Karpas-422 (cell line): ENCODE measurements at places on chromosomes 5 and 9. TPM values are rescaled to one million over a fixed set of nuclear protein-coding genes. Genes with fewer than 3 reads are reported as not detected.

DNA sequence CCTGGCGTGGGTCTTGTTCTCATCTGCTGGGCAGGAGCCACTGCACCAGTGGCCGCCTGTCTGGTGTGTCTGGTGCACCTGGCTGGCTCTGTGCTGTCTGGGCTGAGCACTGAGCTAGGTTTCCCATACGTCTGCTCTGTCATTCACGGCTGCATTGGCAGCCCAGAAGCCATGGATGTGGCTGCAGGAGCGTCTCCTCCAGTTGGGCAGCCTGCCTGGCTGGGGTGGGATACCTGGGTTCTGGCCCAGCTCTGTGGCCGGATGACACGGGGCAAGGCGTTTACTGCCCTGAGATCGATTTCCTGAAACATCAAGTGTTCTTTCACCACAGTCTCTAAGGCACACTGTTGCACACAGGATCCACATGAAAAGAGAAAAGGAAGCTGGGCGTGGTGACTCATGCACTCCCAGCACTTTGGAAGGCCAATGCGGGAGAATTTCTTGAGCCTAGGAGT is 25.5 kb upstream of the SLC25A51 start:
- H3K4me1 ChIP-seq: peaks cover 22% of the 10 kb centered on the region
- H3K27me3 ChIP-seq: no peaks in the 10 kb centered on the region
- DNase-seq: no peak
- H3K36me3 ChIP-seq: no peaks in the 10 kb centered on the region
- no peak overlapping the region for H3K27ac ChIP-seq

DNA sequence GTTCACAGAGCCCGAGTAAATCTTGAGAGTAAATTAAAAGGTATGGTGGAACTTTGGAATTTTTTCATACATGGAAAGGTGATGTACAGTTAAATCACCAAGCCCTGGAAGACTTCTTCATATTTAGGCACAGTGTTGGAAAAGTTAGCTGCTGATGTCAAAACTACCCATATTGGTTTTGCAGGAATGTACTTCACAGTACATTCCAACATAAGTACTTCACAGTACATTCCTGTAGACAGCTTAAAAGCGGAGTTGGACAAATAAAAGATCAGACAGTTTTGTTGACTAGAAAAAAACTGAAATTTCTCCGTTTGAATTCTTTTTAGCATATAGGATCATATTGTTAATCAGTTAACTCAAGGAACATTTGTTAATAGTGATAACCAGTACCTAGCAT is 1.8 kb downstream of the RANBP17 start:
- H3K36me3 ChIP-seq: no peaks in the 10 kb centered on the region
- H3K27me3 ChIP-seq: no peaks in the 10 kb centered on the region
- no peak overlapping the region for H3K4me3 ChIP-seq
- DNase-seq: no peak
- H3K27ac ChIP-seq: no peak overlapping the region
- no peaks in the 10 kb centered on the region for H3K4me1 ChIP-seq

DNA sequence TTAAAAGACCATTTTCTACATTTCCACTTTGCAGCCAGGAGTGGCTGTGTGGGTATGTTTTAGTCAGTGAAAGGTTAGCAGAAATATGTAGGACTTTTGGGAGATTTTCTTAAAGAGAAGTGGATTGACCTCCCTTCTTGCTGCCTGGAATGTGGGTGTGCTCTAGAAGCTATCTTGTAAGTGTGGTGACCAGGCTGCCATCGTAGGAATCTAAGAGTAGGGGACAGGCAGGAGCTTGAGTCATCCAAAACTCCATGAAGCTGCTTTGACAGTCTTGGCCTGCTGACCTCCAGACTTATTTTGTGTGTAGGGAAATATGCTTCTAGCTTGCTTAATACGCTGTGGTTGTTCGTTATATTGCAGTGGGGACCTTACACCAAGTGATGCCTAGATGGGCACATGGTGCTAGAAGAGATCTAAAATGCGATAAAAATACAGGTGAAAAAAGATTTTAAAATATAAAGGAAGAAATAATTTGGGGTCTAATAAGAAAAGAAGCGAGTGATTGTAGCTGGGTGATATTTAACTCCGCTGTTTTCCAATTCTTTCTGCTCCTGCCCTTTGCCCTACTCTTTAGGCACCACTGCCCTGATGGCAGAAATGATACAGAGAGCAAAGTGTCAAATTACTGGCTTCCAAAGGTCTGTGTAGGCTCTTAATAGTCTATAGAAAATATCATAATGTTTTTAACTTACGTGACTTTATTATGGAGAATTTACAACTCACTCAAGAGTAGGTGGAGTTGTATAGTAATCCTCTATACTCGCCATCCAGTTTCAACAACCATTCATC is 298.2 kb upstream of the ZNF608 start:
- no peaks in the 10 kb centered on the region for H3K4me1 ChIP-seq
- no peaks in the 10 kb centered on the region for H3K27me3 ChIP-seq
- no peaks in the 10 kb centered on the region for H3K36me3 ChIP-seq
- H3K27ac ChIP-seq: no peak overlapping the region
- no peak for DNase-seq
- H3K4me3 ChIP-seq: no peak overlapping the region

GRCh38 chr9:16074963-16075362 is 522.1 kb downstream of the CCDC171 start:
- H3K36me3 ChIP-seq: no peaks in the 10 kb centered on the region
- H3K27me3 ChIP-seq: no peaks in the 10 kb centered on the region
- H3K4me3 ChIP-seq: no peak overlapping the region
- no peaks in the 10 kb centered on the region for H3K4me1 ChIP-seq
- DNase-seq: no peak
- H3K27ac ChIP-seq: no peak overlapping the region

DNA sequence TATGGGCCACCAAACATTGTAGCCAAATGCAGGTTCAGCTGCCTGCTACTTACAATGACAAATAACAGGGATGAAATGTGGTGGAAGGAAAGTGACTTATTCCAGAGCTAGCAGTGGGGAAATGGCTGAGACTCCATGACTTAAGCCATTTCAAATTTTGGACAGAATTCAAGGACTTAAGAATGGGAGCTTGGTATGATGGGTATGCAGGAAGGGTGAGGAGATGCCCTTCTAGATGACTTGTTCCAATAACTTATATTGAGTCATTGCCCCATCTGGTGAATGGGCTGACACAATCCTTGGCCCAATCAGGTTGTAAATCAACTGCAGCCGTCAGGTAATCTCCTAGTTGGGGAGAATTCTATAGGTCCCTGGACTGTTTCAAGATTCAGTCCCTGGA is 230.7 kb upstream of the SGCD start:
- no peaks in the 10 kb centered on the region for H3K27me3 ChIP-seq
- no peaks in the 10 kb centered on the region for H3K36me3 ChIP-seq
- H3K4me1 ChIP-seq: no peaks in the 10 kb centered on the region
- no peak for DNase-seq
- no peak overlapping the region for H3K4me3 ChIP-seq

- H3K4me1 ChIP-seq: peaks cover 97% of the 10 kb centered on the region
- DNase-seq: no peak
- H3K36me3 ChIP-seq: no peaks in the 10 kb centered on the region
- peak overlapping the region; percentile 99 for H3K27ac ChIP-seq
- no peaks in the 10 kb centered on the region for H3K27me3 ChIP-seq
Observed at GRCh38 chr9:38018241-38018957, 50.6 kb downstream of the SHB start.

DNA sequence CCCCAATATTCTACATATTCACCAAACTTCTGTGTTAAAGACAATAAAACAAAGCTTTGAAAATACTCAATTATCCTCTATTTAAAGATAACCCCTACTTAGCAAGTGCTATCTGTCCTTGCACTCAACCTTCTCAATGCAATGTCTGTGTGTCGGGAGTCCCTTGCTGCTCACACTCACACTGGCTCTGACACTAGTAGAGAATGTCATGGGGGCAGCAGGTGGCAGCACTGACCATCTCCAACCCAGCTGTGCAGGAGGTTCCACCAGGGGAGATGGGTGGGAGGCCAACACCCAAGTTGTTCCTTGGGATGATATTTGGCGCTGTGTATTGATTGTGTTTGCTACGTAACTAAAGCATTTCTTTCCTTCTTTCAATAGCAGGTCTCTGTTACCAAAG is 59.4 kb upstream of the SIMC1 start:
- H3K27ac ChIP-seq: no peak overlapping the region
- no peaks in the 10 kb centered on the region for H3K27me3 ChIP-seq
- H3K4me1 ChIP-seq: no peaks in the 10 kb centered on the region
- H3K36me3 ChIP-seq: no peaks in the 10 kb centered on the region
- DNase-seq: no peak
- no peak overlapping the region for H3K4me3 ChIP-seq

GRCh38 chr5:180142824-180143610 is 66.0 kb downstream of the RASGEF1C start:
- H3K27ac ChIP-seq: no peak overlapping the region
- no peak overlapping the region for H3K4me3 ChIP-seq
- no peaks in the 10 kb centered on the region for H3K4me1 ChIP-seq
- peak; percentile 36 for DNase-seq

- no peaks in the 10 kb centered on the region for H3K36me3 ChIP-seq
- peak overlapping the region; percentile 48 for H3K27ac ChIP-seq
- no peak for DNase-seq
- peak overlapping the region; percentile 67 for H3K4me3 ChIP-seq
Observed at GRCh38 chr9:83920469-83920926, 734 bp downstream of the KIF27 start.

- no peak overlapping the region for H3K27ac ChIP-seq
- no peaks in the 10 kb centered on the region for H3K27me3 ChIP-seq
- H3K36me3 ChIP-seq: no peaks in the 10 kb centered on the region
- H3K4me1 ChIP-seq: peaks cover 32% of the 10 kb centered on the region
Observed at GRCh38 chr5:143234162-143234842, 169.2 kb downstream of the NR3C1 start.

DNA sequence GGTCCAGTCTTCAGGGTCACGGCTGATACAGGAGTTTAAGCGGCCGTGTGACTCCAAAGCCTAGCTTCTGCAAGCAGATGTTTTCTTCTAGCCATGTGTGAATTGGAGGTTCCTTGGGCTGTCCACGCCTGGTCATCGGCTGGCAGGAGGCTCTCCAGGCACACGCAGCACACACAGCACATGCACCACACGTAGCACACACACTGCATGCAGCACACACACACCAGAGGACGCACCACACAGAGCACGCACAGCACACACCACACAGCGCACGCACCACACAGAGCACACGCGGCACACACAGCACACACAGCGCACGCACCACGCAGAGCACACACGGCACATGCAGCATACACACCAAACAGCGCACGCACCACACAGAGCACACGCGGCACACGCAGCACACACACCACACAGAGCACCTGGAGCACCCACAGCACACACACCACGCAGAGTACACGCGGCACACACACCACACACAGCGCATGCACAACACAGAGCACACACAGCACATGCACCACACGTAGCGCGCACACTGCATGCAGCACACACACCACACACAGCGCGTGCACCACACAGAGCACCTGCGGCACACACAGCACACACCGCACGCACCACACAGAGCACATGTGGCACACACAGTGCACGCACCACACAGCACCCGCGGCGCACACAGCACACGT is 234.3 kb downstream of the FANCC start:
- no peaks in the 10 kb centered on the region for H3K4me1 ChIP-seq
- no peak overlapping the region for H3K27ac ChIP-seq
- H3K36me3 ChIP-seq: no peaks in the 10 kb centered on the region
- H3K27me3 ChIP-seq: no peaks in the 10 kb centered on the region
- no peak overlapping the region for H3K4me3 ChIP-seq

- H3K4me3 ChIP-seq: no peak overlapping the region
- peaks cover 24% of the 10 kb centered on the region for H3K4me1 ChIP-seq
- DNase-seq: peak; percentile 7
- H3K27ac ChIP-seq: no peak overlapping the region
Observed at GRCh38 chr9:71920456-71921189, 9.2 kb downstream of the C9orf85 start.

- DNase-seq: no peak
Observed at GRCh38 chr5:16588434-16589214, 28.2 kb downstream of the RETREG1 start.

DNA sequence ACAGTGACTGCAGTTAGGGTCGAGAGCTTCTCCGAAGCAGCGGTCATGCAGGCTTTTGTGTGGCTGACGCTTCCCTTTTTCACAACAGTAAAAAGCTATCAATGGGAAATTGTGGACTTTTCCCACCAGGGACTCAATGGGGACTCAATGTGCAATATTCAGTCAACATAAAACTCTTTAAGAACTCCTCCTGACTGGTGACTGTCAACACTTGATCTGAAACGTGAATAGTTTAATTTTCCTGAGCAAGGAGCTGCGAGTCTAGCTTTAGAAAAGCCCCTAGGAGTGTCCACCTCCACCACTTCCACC is 28.7 kb downstream of the EXOC3 start:
- H3K27ac ChIP-seq: peak overlapping the region; percentile 81
- H3K4me1 ChIP-seq: peaks cover 29% of the 10 kb centered on the region
- no peak for DNase-seq
- H3K36me3 ChIP-seq: peaks cover 10% of the 10 kb centered on the region; the same call in 1 of the 2 replicates

- no peaks in the 10 kb centered on the region for H3K27me3 ChIP-seq
- no peak overlapping the region for H3K4me3 ChIP-seq
- no peak for DNase-seq
Observed at GRCh38 chr5:168827636-168828035, 248.5 kb upstream of the PANK3 start.

GRCh38 chr5:158414780-158415179 is 555.8 kb upstream of the CLINT1 start:
- no peak for DNase-seq
- H3K36me3 ChIP-seq: no peaks in the 10 kb centered on the region
- no peak overlapping the region for H3K4me3 ChIP-seq
- no peaks in the 10 kb centered on the region for H3K27me3 ChIP-seq

- peaks cover 17% of the 10 kb centered on the region for H3K4me1 ChIP-seq
- no peak for DNase-seq
- H3K4me3 ChIP-seq: no peak overlapping the region
Observed at GRCh38 chr5:78577071-78577807, 71.3 kb downstream of the LHFPL2 start.

DNA sequence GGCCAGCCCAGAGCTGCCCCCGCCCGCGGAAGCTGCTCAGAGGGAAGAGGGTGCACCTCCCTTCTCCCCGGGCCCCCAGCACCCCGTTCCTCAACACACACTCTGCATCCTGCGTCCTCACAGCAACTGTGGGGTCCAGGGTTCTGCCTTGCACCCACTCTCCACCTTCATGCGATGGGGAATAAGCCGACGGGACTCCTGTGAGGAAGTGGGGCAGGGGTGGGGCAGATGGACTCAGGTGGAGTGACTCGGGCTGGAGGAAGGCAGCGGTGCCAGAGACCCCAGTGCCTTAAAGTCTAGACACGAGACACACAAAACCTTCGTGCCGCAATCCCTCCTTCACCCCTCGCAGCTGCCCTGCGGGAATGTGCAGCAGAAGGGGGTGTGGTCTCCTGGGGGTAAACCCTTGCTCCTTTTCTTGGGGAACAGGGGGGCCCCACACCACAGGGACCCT is 8.6 kb downstream of the BRD3 start:
- H3K27me3 ChIP-seq: no peaks in the 10 kb centered on the region
- no peak overlapping the region for H3K27ac ChIP-seq
- DNase-seq: no peak
- peaks cover 24% of the 10 kb centered on the region for H3K4me1 ChIP-seq
- no peak overlapping the region for H3K4me3 ChIP-seq

The PCA3 gene
- total RNA-seq: 0.19 TPM in 1 of 2 replicates, not detected in the other

The NEUROG1 gene
- total RNA-seq: not detected in 2 replicates

The COL15A1 gene
- total RNA-seq: 0.40 and 0.93 TPM in 2 replicates

The CERT1 gene
- 20.6 and 49.8 TPM in 2 replicates for total RNA-seq

The C1QTNF2 gene
- not detected in 2 replicates for total RNA-seq

The GABRA1 gene
- not detected in 2 replicates for total RNA-seq

The OXCT1 gene
- 62.8 and 81.3 TPM in 2 replicates for total RNA-seq

The FREM1 gene
- not detected in 2 replicates for total RNA-seq

The SH3GLB2 gene
- total RNA-seq: 42.1 and 76.3 TPM in 2 replicates
